ENCODE measurements at places on chromosomes 2 and 18. TPM values are rescaled to one million over a fixed set of nuclear protein-coding genes. Genes with fewer than 3 reads are reported as not detected.

Gene CCBE1
- total RNA-seq = 1.2 TPM

Gene AGAP1
- 2.9 TPM for total RNA-seq

Gene INHBB
- not detected for total RNA-seq

Gene MPP4
- total RNA-seq = not detected

Gene C1D
- 26.9 TPM for total RNA-seq

Gene CHRNG
- total RNA-seq = not detected

Gene C2orf92
- total RNA-seq = 18.0 TPM

Gene DLGAP1
- total RNA-seq = 0.51 TPM

Gene PLCL1
- 3.6 TPM for total RNA-seq
